Occipital lobe (tissue), 3 donors: ENCODE measurements at places on chromosomes 16 and 17. TPM values are rescaled to one million over a fixed set of nuclear protein-coding genes. Genes with fewer than 3 reads are reported as not detected.

DNA sequence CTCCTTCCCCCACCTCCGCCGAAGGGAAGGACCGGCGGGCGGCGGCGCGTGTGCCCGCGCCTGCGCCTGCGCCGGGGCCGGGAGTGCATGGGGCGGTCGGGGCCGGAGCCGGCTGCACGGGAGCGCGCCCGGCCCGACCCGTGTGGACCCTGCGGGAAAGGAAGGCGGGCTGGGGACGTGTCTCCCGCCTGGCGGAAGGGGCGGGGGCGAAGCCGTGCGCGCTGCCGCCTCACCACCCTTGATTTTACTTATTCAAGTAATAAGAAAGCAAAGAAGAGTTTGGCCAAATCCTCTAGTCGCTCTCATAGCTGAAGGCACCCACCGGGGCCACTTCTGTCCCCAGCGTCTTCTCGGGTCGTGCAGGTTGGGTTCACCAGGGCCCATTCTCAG, 596 bp upstream of the PFN1 start:
- DNase-seq: peak; percentile 56

GRCh38 chr16:83952940-83953795, at the start of gene OSGIN1:
Gene OSGIN1 (plus strand): TSS chr16:83953240. CDS start chr16:83957672, 4,432 bp downstream.
- DNase-seq: peak; percentile 75

DNA sequence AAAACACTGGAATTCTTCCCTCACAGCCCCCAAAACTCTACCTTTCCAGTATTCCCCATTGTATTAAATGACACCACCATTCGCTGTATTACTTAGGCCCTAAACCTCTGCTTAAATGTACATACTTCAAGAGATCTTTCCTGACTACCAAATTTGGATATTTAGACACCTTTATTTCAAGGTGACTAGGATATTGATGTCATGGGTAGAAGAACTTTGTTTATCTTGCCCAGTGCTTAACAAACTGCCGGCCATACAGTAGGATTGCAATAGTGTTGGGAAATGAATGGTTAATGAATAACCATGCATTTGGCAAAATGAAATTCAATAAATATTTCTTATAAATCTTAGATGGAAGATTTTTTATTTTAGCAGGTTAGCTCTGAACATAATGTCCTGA, 86.2 kb upstream of the CA10 start:
- no peak for DNase-seq

DNA sequence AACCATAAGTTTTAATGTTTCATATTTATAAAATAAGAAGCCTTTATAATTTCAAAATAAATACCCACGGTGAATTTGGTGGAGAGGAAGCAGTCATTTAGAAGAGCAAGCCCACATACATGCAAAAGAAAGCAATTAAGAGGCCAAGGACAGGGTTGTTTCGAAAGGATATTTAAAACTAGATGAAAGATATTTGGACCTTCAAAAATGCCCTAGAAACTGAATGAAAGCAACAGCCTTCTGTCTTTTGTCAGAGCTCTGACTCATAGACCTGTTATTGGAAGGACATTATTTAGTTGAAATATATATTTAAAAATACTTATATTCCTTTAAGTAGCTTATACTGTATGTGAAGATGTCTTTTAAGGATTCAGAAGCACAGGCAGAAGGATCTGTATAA, 8.6 kb upstream of the METTL9 start:
- DNase-seq: no peak

The KDM8 gene
- 1.9 TPM for total RNA-seq
